ENCODE measurements at places on chromosomes 11 and 22.

DNA sequence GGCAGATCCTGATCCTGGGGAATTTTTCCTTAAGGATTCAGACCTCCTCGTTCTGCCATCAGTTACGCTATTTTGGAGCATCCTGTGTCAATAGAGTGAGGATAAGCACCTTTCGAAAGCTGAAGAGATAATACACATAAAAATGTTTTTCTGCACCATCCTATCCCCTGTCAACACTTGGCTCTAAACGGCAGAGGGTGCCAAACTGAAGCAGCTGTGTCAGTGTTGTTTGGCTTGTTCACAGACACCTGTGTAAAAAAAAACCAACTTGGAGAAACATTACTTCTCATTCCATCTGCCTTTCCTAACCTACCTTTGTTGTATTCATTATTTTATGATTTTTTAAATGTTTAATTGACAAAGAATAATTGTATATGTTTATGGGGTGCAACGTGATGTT, 417.0 kb upstream of the DDI1 start:
- DNase-seq: peak; percentile 13

DNA sequence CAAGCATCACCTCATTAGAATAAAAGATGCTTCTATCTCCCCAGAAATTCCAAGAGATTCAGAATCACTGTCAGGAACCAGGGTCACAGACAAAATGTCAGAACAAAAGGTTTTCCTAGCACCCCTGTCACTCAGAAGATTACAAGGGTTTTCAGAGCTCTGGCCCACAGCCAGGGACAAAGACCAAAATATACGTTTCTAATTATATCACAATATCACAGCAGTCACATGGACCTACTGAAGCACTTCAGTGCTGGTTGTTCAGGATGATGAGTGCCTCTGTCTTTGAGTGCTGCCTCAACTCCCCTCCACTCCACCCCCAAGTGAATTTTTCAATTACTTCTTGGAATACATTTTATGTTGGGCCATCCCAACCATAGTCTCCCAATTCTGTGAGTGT, 21.9 kb upstream of the RTL6 start:
- no peak for DNase-seq

DNA sequence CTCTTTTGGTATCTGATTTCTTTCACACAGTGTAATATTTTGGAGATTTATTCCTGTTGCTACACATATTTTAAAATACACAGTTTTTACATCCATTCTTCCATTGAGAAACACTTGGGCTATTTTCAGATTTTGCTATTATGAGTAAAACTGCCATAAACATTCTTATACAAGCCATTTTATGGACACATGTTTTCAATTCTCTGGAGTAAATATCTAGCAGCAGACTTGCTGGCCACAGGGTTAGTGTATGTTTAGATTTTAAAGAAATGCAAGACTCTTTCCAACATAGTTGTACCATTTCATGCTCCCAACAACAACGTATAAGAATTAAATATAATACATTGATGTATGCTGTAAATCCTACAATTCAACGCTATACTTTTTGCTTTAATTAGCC, 360.8 kb upstream of the PITPNB start:
- no peak for DNase-seq

DNA sequence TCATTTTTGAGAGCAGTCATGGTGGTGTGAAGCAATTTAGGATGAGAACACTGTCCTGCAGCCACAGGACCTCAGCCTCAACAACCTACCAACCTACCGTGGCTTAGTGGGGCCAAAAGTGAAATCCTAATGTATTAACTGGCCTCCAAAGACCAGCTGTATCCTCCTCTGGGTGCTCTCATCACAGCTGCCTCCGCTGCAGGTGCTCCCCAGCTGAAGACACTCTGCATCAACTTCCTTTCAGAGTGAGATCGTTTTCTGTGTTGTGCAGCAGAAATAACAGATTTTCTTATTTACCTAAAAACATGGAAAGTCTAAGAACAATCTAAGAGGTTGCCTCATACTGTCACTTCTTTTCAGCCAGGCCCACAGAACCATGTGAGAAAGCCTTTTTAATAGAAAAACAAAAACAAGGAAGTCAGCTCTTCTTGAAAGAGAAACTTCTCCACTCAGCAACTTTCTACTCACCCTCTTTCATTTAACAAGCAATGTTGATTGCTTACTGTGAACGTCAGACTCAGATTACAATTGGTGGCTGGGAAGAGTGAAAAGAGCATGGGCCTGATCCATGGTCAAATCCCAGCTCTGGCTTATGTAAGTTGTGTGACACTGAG, 136.1 kb downstream of the TENM4 start:
- DNase-seq: no peak
